DMS79 (cell line): ENCODE measurements at places on chromosomes 2 and 18.

DNA sequence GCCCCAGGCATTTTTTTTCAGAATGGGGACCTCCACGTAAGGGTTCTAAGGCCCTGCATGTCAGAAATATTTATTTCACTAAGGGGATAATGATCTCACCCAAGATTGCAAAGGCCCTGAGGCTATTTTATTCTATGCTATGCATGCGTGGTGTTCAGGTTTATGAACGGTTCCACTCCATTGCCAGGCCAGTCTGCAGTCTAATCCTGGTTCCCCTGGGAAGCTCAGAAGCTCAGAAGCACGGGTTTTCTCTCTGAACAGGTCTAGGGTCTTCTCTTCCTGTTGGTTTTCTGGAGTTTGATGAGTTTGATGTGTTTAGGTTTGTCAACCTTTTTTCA lies 256.4 kb upstream of the PXDN start:
- peak; percentile 77 for DNase-seq

GRCh38 chr2:23302591-23302990 lies 82.4 kb upstream of the KLHL29 start:
- DNase-seq, result no peak

GRCh38 chr18:23614413-23614812 lies 28.1 kb upstream of the NPC1 start:
- no peak for DNase-seq

DNA sequence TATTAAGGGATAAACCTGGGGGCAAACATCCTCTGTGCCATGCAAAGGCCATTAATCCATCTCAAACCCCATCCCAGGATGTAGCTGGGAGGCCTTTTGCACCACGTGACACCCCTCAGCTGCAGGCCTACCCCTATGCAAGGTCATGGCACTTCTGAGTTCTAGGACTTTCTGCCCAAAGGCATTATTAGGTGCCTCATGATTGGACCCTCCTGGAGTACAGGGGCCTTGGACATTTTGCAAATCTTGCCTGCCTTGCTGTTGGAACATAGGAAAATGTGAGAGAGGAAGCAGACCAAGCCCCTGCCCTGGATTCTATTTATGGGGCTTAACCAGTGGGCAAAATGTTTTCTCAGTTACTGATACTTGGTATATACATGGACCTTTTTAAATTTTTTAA lies 44.2 kb upstream of the NFU1 start:
- DNase-seq, result no peak

GRCh38 chr2:3313781-3314375 lies 63.7 kb downstream of the EIPR1 start:
- no peak for DNase-seq
